ENCODE measurements at places on chromosomes 3 and 15.

DNA sequence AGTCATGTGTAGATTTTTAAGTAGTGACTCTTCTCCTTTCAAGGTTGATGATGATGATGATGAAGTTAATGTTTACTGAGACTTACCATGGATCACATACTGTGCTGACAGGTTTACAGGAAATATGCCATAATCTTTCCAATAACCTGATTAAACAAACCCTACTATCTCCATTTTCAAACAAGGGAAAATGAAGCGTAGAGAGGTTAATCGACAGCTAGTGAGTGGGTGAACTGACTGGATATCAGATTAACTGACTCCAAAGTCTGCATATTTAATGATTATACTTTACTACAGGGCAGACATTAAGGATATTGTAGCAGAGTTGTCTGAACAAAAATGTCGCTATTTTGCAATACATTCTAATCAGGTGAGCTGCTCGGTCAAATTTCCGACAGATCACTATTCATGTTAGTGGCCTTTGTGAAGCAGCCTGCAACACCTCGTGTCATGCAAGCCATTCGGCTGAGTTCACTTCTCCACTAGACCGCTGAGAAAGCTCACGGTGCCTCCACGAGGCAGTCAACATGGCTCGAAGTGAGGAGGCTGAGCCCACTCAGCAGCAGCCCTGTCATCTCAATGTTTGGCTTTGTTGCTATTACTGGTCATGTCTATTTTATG lies 264.2 kb downstream of the NFKBIZ start:
- DNase-seq: no peak

DNA sequence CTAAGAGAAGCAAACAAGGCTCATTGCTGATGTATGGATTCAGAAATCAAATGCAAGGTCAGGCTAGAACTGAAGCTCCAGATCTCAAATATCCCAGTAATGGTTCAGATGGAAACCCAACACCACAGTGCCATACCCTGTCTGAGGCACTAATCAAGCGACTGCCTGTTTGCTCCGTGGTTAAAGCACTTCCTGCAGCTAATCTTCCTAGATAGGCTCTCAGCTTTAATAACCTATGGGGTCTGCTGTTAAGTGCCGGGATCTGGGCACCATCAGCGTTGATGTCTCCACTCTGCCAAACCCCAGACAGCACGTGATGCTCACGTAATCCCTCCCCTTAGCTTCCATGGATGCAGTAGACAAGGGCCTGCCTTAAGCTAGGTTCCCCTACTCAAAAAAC lies 262.6 kb downstream of the MECOM start:
- DNase-seq: no peak

- no peak for DNase-seq
Observed at GRCh38 chr3:39101022-39101689, 6.3 kb downstream of the GORASP1 start.

DNA sequence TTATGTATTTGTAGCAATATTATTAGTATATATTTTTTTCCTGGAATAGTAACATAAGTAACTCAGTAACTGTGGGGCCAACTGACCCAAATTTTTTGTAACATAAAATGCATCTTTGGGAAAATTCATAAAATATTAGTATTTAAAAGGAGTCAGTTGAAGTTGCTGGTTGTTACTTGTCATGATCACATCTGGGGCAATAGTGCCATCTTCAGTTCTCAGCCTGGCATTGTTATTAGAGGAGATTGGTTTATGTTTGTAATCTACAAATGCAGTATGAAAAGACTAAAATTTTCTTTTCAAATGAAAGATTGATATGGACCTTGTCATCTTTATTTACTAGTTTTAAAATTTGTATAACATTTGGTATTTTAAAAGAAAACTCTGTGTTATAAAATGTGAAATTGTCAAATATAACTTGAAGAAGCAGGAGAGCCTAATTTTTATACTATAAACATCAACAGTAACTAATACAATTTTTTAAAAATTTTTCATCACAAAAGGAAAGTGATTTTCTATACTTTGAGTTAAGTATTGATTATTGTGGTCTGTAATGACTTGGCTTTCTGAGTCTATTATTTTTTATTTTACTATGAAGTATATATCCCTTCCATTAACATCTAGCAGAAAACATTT lies 38.8 kb upstream of the MLF1 start:
- DNase-seq: peak; percentile 40

GRCh38 chr3:13877911-13878280 lies 2.0 kb downstream of the WNT7A start:
- DNase-seq: no peak

GRCh38 chr15:92168066-92168683 lies 225.5 kb upstream of the ST8SIA2 start:
- DNase-seq: no peak

DNA sequence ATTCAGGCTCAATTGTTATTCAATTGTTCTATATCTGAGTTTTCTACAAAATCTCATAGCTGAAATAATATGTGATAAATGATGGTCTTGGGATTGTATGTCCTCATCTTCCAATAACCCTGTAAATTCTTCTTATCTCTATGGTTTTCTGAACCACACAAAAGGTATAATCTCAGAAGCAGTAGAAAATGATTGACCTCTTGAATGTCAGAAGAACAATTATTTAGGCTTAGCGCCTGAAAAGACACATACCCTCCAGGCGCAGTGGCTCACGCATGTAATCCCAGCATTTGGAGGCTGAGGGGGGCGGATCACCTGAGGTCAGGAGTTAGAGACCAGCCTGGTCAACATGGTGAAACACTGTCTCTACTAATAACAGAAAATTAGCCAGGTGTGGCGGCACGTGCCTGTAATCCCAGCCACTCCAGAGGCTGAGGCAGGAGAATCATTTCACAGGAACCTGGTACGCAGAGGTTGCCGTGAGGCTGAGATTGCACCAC lies 288.0 kb upstream of the TBC1D5 start:
- DNase-seq: no peak

DNA sequence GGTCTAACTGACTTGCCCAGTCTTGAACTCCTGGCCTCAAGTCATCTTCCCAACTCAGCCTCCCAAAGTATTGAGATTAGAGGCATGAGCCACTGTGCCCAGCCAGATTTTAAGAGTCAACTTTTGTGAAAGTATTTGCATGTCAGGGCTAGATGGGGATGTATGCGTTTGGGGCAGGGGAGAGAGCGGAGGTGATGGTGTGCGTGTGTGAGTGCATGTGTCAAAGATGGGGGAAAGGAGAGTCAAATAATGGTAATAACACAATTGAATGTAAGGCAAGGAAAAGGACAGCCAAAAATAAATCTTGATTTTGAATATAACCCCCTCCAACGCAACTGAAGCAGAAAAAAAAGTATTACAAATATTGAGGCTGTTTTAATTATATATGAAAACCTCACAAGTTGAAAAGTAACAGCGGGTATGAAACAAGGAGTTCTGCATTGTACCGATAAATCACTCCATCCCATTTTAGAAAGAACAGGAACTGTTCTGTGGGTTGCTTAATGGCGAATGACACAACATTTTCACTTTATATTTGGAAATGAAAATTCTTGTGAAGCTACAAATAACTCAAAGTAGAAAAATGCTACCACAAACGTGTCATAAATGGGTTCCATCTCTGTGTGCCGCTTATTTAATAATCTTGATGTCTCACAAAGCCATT lies 29.9 kb upstream of the LDHAL6B start:
- no peak for DNase-seq

DNA sequence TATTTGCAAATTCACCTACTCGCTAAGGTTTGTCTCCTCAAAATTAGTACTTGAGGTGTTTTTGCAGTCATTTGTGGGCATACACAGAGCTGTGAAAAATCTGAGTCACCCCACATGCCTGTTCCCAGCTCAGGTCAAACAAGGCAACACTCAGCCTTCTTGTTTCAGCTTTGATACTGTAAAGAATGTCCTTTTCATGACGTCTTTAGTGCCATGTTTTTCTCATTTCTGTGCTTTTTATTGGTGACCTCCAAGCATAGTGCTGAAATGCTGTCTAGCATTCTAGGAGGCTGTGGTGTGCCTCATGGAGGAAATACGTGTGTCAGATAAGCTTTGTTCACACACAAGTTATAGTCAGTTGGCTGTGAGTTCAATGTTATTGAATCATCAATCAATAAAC lies 8.8 kb downstream of the CAPN3 start:
- no peak for DNase-seq

DNA sequence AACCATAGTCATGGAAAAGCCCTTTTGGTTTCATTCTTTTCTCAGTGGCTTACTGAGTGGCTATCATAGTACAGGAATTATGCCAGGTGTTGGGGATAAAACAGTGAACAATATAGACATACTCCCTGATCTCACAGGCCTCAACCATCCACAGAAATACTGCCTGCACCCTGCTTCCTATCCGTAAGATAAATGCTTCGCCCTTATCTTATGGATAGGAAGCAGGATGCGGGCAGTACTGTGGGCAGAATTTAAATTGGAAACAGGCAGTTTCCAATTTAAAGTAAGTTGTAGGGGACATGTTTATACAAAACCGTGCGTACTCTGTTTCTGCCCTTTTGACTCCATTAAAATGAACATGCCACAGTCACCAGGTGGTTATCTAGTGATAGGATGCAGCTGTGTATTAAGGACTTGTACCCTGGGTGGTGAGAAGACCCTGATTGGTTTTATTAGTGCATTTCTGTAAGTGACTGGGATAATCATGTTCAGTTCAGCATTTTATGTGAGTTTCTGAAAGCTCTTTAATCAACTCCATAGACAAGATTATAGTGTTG lies 141.8 kb upstream of the BHLHE40 start:
- DNase-seq: no peak

DNA sequence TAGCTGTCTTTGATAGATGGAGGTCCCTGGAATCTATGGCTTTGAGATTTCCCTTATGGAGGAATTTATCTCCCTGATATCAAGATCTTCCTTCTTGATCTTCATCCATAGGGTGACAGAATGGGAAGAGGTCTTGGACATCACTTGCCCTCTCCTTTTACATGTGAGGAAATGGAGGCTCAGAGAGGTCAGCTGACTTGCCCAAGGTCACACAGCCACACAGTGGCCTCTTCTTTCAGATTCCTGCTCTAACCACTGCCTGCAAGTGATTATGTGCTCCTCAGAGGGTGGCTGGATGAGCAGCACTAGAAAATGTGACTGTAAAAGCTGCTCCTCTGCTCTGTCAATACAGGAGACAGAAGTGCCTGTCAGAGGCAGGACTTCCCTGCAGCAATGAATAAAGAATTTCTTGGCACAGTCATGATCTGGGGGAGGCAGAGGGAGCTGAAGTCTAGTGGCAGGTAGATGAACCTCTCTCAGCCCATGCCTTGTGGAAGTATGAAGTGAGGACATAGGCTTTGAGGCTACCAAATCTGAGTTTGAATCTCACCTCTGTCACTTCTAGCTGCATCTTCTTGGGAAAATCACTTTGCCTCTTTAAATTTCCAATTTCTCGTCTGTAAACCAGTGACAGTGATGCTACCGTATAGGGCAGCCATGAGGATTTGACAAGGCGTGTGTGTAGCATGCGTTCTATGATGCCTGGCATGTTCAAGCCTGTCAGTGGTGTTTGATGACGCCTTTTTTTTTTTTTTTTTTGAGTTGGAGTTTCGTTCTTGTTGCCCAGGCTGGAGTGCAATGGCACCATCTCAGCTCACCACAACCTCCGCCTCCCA lies 12.0 kb downstream of the SSUH2 start:
- no peak for DNase-seq

GRCh38 chr3:13892304-13892703 lies 12.4 kb upstream of the WNT7A start:
- no peak for DNase-seq

- no peak for DNase-seq
Observed at GRCh38 chr3:159787178-159787574, 201.5 kb upstream of the IL12A start.

- DNase-seq: no peak
Observed at GRCh38 chr3:29279286-29279685, 1.6 kb upstream of the RBMS3 start.

DNA sequence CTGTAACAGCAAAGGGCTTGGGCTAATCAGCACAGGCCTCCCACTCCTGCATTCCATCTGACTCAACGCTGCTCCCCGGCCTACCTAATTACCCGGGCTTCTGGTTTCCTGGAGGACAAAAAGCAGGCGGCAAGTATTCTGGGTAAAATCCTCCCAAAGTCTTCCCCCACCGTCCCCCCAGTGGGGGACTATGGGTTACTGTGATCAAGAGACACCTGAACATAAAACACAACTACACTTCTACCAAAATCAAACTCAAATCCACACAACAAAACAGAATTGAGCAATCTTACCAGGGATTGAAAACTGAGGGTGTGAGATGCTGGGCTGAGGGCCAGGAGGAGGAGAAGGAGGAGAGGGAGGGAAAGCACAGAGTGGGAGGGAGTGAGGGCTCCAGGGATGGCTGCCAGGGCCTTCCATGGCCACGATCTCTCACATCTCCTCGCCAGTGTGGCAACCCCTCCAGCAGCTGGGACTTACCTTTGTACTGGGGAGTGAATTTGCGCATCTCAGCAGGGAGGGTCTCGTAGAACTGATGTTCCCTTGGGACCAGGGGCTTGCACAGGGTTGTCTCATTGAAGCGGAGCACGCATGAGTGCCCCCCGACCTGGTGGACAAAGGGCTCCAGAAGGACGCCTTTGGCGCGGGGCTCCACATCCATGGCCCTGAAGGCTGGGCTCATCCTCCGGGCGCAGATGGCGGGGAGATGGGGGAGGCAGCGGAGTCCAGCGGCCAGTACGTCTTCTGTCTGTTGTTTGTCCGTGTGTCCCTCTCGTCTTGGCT lies 9.1 kb upstream of the NCKIPSD start:
- peak; percentile 82 for DNase-seq

DNA sequence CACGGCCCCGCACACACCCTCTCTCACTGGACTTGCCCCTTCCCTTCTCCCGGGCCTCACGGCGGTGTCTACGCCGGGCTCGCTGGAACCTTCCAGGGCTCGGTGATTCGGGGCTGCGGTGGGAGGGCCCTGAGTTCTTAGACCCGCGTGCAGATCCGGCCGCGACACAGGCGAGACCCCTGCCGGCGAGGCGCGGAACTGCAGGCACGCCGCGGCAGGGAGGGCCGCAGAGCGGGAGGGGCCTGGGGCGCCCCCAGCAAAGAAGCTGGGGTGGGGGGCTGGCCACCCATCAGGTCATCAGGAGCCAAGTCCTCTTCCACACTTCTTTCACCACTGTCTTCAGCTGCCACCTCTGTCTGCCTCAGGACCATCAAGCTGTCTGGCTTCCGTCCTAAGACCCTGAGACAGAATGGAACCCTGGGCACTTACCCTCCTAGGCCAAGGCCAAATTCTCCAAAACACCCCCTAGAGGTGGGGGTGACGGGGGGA lies 164.5 kb downstream of the XXYLT1 start:
- peak; percentile 37 for DNase-seq

- DNase-seq: no peak
Observed at GRCh38 chr3:174253940-174254339, 605.2 kb upstream of the NAALADL2 start.

DNA sequence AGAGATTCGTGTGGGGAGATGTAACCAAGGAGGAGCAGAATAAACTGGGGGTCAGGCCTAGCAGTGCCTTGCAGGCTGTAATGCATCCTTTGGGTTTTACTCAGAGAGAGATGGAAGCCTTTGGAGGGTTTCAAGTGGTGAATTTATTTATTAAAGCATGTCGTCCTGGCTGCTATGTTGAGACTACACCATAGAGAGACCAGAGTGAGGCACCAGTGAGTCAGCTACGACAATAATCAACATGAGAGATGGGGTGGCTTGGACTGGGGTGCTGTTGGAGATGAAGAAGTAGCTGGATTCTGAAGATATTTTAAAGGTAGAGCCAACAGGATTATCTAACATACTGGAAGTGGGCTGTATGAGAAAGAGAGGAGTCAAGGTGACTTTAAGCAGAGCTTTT lies 335.3 kb upstream of the ARHGEF26 start:
- DNase-seq: no peak

Data from globus pallidus (tissue), 1 donor.